Stimulated activated CD4-positive, alpha-beta T cell treated with anti-CD3 and anti-CD28 coated beads, Interleukin-1b, Interleukin-23, amount 100 ng/mL, for 1 hour (primary cell): ENCODE measurements at places on chromosomes 7 and 10.

- DNase-seq: no peak
Observed at GRCh38 chr7:149823631-149824199, 14.5 kb upstream of the ZNF862 start.

DNA sequence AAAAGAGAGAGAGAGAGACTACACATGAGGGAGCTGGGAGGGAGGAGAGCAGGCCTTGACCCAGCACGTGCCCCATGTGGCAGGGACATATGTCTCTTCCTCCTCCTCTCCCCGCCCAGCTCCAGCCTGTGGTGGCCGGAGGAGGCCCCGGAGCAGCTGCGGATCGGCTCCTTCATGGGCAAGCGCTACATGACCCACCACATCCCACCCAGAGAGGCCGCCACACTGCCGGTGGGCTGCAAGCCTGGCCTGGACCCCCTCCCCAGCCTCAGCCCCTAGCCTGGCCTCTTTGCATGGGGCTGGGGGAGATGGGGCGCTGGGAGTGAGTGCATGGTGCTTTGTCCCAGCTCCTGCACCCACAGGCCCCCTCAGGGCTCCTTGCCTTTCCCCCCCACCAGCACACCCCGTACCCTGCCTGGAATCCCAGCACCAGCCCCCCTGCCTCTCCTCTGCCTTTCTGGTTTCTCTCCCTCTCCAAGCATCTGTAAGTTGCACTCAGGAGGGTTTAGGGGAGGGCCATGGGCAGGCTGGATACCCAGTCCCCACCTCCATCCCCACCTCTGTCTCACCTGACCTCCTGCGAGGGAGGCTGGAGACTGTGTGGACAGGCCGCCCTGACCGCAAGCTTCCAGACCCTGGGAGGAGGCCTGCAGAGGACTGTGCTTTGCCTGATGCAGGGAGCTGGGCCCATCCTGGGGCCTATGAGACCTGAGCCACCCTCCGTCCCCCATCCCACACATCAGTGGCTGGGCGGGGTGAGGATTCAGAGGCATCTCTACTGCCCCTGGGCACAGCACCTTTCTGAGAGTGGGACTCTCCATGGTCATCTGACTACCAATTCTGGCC lies 4.8 kb downstream of the UPK3B start:
- no peak for DNase-seq

DNA sequence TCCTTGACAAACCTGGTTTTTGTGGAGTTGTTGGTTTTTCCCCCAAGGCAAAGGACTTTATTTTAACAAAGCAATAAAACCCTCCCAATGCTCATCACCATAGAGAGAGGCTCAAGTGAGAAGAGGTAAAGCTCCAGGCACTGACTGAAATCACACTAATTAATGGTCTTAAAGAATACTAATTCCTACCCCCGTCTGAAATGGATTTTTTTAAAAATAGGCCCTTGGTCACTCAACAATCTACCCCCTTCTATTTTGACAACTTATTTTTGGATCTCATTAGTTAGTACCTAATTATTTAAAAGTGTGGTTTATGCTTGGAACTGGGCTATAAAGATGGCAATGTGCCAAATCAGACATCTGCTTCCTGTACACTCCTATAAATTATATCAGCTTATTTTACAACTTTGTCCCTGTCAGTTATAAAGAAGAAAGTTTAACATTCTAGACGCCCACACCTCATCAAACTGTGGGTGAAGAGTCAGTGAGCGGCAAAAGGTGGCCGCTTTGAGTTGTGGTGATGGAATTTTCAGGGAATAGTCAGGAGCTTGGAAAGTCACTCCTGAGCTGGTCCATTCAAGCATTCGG lies 10.6 kb downstream of the GLI3 start:
- no peak for DNase-seq

DNA sequence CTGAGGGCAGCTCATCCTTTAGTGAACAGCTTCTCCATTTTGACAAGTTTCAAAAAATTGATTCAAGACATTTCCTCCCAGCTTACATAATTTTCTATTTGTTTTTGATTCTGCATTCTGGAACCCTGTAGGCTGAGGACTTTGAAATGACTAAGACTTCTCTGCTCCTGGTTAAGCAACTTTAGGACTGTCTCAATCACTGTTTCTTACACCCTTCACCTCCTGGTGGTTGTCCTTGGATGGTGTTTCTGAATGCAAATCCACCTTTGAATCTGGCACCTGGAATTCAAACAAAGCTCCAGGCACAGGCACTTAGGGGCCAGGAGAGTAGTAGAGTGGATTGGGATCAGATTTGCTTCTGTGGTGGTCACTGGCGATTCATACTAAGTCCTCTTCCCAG lies 595.5 kb downstream of the LRMDA start:
- no peak for DNase-seq

- DNase-seq: no peak
Observed at GRCh38 chr7:42175834-42176723, 60.9 kb downstream of the GLI3 start.

DNA sequence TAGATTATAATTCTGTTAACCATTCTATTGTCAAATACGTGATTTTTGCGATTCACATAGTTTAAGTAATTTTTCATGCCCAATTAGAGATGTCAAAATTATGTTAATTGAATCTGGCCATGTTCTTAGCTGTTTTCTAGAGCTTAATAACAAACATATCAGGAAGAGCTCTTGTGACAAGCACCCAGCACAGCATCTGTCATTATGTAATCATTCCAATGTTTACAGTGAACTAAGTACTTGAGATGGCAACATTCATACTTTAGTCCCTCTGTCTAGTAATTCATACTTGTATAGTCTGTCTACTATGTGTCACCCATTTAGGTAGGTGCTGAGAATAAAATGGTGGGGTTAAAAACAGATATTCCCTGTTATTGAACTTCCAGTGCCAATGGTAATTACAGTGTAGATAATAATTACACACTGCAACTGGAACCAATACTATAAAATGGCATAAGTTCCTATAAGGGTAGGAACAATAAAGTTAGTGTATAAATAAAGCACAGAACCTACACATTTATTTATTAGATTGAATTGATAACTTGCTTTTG lies 55.2 kb downstream of the ZEB1 start:
- no peak for DNase-seq

GRCh38 chr7:133709036-133709880 lies 417.9 kb upstream of the LRGUK start:
- DNase-seq: no peak

DNA sequence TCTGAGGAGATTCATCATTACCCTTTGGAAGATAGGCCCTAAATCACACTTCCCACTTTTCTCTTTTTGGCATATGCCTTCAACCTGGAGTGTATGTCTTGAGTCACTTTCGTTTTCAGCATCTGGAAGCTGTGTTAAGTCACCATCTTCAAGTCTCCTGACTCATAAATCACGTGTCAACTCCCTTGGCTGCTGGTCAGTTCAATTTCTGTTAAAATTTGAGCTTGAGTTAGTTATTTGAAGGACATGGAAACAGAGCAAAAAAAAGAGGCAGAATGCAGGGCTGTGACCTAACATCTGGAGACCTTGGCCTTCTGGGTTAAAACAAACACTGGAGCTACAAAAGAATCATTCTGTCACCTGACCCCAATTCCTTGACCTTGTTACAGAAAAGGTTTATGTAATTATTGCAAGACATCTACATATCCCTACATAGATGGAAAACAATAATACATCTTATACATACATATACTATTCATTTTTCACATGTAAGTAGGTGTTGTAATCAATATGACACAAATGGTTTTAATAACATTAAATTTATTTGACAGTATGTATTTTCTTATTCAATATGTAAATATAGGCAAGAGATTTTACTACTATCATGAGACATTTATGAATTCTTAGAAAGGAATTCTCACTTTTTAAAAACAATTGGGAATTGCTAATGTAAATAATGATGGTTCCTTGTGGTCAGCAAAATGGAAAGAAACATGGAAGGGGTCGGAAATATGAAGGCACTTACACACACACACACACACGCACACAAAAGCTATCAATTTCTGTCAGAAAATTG lies 169.7 kb upstream of the PHYHIPL start:
- no peak for DNase-seq

DNA sequence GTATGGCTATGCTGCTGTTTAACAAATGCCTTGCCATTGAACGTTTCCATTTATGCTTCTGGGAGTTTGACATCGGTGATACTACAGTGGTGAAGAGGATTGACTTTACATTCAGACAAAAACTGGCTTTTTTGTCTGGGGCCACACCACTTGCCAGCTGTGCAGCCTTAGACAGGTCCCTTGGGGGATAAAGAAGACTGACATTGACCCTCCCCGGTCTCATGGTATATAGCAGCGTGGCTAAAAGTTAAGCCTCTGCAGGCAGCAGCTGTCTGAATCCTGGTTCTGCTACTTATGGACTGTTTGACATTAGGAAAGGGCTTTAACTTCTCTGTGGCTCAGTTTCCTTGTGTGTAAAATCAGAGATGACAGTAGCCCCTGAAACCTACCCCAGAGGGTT lies 42.0 kb upstream of the PTF1A start:
- no peak for DNase-seq

DNA sequence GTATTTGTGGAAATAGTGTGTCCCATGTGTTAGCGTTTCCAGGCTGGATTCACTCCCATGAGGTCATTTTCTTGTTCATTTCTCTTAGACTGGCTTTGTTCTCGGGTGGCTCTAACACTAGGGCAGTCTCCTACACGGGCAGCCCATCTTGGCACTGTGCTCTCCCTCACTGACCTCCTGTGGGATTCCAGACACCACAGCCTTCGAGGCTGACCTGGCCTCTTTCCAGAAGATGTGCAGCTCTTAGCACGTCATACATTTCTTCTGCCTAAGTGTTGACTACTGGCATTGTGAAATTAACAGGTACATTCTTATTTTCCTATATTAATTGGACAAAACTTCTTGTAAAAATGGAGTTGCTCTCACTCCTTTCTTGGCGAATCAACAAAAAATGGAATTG lies 72.8 kb downstream of the INSYN2A start:
- DNase-seq: no peak

GRCh38 chr7:4699841-4700240 lies 17.7 kb downstream of the FOXK1 start:
- DNase-seq: no peak

- no peak for DNase-seq
Observed at GRCh38 chr10:12377658-12378290, 28.4 kb downstream of the CAMK1D start.

- DNase-seq: no peak
Observed at GRCh38 chr7:112201411-112201810, 4.8 kb downstream of the DOCK4 start.

- DNase-seq: no peak
Observed at GRCh38 chr10:18005781-18006456, 54.2 kb downstream of the SLC39A12 start.

GRCh38 chr10:123972481-123973401 lies 81.1 kb upstream of the CPXM2 start:
- DNase-seq: no peak

DNA sequence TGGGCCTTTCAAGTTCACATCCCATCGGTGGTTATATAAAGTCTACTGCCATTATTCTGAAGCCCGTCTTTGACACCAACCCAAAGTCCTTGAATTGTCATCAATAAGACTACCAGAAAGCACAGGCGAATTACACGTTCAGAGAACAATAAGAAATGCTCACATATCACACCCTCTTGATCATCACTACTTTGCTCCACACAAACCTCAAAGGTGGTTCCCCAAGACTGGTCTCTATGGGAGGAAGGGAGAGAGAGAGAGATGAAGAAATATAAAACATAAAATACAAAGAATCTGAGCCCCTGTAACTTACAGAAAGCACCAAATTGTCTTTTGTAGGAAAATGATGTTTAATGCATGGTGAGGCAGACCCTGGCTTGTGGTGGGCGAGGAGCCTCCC lies 4.4 kb downstream of the HIPK2 start:
- no peak for DNase-seq

GRCh38 chr10:13087986-13088618 lies 11.9 kb upstream of the OPTN start:
- DNase-seq: no peak

GRCh38 chr7:50367100-50367499 lies 62.6 kb downstream of the IKZF1 start:
- no peak for DNase-seq

DNA sequence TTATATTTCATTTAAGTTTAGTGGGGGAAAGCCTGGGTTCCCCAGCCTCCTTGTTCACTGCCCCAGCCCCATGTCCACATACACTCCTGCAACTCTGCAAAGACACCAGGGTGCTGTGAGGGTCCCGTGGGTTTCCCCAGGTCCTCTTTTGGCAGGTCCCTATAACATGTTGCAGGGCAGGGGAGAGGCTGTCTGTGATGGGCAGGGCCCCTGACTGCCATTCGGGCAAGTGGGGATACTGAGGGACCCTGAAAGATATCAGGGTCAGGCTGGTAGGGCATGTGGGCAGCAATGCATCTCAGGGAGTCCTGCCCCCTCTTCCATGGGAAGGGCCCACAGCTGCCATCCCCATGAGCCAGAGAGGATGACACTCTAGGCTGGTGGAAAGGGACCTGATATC lies 28.4 kb downstream of the RASGEF1A start:
- DNase-seq: no peak

- no peak for DNase-seq
Observed at GRCh38 chr7:35519971-35520809, 174.7 kb downstream of the HERPUD2 start.
